T-helper 1 cell (primary cell): ENCODE measurements at places on chromosomes 3 and 15.

DNA sequence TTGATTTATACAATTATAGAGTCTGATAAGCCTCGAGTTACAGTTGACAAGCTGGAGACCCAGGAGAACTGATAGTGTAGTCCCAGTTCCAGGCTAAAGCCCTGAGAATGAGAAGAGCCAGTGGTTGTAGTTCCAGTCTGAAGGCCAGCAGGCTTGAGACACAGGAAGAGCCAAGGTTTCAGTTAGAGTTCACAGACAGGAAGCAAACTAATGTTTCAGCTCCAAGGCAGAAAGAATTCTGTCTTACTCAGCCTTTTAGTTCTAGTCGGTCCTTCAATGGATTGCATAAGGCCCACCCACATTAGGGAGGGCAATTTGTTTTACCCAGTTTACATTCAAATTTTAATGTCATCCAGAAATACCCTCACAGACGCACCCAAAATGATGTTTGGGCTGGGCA lies 102.7 kb downstream of the CDIN1 start:
- DNase-seq = no peak

DNA sequence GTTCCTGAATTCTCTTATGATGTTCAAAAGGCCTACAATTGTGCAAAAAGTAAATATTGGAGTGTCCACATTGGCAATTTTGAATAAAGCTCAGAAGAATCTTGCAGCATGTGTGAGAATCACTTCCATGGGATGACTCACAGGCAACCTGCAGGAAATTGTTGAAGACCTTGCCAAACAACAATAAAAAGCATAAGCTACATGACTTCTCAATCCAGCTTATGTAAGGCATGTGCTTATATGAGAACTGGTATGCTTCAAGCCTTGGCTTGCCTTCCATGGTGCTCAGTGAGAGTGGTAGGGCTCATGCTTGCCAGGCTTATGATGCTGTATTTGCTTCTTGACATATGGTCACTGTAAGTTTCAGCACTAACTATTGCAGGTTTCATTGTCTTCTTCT lies 18.4 kb upstream of the BCHE start:
- DNase-seq = no peak

- DNase-seq = no peak
Observed at GRCh38 chr3:148379763-148380382, 317.8 kb upstream of the AGTR1 start.

DNA sequence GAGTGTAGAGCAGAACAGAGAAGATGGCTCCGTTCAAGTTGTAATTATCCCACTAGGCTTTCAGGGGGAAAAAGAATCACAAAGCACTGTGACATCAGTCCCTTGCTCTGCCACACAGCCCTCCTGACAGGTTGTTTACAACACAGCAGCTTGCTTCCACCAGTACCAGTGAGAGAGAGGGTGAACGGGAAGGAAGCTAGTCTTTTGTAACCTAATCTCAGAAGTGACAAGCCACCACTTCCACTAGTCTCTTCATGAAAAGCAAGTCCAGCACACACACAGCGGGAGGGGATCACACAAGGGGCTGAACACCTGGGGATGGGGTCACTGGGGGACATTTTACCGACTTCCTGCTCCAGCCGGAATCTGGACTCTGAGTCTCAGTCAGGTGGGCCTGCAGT lies 86.3 kb downstream of the FAM81A start:
- peak; percentile 17 for DNase-seq

DNA sequence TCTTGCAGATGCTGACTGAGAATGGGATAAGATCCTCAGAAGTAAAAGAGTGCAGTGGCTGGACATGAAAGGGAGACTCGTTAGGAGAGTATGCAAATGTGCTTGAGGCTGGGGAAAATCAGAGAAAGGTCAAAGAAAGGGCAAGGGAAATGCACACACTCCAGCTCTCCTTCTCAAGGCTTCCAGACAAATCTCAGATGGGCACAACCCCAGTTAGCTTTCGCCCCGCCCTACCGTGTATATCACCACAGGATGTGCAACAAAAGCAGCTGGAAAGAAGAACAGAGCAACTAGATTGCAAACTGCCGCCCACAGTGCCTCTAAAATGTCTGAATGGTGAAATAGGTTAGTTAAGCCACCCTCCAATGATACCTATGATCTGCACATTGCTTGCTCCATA lies 63.9 kb downstream of the CERS3 start:
- DNase-seq = no peak

DNA sequence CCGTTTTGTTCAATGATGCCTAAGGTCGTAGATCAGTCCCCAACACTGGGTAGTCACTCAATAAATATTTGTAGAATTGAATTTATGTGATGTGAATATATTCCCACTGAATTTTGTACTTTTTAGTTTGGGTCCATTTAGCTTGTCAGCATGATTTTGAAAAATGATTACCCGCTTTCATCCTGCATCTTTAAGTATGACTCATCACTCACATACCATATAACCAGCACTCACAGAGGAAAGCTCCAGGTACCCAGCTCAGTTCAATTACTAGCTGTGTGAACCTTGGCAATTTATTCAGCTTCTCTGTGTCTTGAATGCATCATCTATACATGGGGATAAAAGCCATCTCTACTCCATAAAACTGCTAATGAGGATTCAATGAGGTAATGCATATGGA lies 2.2 kb upstream of the MLF1 start:
- no peak for DNase-seq

GRCh38 chr3:17820275-17820674 lies 77.8 kb upstream of the TBC1D5 start:
- no peak for DNase-seq

GRCh38 chr15:39290711-39291435 lies 290.0 kb upstream of the THBS1 start:
- DNase-seq = no peak

DNA sequence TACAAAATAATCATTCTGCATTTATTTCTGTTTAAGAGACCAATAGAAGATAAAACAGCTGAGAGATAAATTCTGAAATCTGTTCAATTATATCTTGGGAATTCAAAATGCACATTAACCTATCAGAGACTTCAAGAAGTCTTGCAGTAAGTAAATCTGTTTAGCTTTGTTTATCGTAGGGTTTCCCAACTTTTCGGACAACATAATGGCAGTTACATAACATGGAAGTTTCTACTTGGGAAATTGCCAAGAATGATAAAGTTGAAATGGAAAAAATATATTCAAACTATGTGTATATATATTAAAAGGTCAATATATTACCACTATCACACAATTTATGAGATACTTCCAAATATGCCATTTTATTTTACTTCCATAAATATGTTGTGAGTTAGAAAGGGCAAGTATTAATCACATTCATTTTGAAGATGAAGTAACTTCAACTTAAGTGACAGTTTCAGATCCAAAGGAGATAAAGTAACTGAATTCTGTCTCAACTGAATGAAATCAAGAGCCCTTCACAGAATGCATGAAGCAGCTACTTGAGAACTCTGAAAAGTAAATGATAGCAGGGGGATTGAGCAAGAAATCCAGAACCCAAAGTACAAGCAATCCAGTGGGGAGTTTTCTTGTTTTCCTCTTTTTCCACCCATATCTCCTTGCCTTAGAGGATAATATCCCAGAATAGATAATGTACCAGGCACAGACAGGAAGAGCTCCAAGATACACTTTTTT lies 108.8 kb downstream of the PLOD2 start:
- no peak for DNase-seq

DNA sequence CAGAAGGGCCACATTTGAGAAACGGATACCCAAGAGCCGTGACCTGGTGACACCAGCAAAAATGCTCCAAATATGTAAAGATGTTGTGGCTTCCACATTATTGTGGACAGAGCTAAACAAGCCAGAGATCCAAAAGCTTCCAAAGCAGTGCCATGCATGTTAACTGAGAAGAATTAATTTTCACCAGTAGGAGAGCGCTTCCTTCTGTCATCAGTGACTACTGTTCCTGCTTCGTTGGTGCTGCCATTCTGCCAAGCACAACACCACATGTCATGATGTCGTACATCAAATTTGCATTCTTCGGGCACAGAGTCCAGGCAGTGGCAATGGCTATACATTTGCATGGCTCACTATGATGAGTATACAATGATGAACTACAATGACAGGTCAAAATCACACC lies 19.1 kb upstream of the CHST2 start:
- no peak for DNase-seq

- no peak for DNase-seq
Observed at GRCh38 chr15:25727116-25727515, 136.0 kb downstream of the ATP10A start.

DNA sequence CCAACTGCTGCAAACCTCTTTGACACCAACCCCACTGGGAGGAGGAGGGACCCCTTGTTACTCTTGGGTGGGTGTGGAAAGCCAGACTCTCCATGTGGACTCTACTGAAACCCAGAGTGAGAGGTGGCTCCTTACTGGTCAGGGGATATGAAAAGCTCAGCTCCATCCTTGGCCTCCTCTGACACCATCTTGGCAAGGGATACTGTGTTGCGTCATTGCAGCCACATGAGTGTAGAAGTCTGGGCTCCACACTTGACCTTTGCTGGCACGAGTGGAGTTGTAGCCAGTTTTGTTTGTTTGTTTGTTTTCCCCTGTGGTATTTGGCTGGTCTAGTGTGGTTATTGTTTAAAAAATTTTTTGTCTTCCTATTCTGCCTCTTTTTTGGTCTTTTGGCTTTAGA lies 289.1 kb downstream of the GAP43 start:
- no peak for DNase-seq

- DNase-seq = no peak
Observed at GRCh38 chr3:41200669-41201021, 1.3 kb downstream of the CTNNB1 start.

GRCh38 chr3:59081071-59081470 lies 31.2 kb upstream of the CFAP20DC start:
- DNase-seq = no peak

DNA sequence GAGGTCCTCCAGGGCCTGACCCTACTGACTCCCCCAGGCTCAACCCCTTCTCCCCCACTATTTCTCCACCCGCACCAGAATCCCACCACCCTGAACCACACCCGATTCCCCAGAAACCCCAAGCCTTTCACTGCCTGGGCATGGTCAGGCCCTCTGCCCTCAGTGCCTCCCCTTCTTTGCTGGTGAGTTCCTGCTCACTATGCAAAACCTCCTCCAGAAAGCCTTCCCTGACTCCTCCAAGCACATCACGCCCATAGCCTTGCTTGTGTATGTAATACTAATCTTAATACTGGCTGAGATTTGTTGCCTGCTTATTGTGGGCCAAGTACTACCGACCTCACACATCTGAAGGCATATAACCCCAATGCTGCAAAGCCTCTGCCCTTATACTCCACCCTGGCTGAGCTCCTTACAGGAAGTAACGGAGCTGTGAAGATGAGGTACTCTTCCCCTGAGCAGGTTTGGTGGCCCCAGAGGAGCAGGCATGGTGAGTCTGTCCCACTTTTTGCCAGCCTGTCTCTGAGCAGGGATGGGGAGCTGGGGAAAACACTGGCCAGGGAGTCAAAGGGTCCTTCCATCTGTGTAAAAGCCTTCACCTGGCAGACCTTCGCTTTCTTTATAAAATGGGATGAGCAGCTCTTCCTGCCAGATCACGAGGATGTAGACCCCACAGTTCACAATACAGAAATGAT lies 9.5 kb downstream of the RAB6B start:
- DNase-seq = no peak

DNA sequence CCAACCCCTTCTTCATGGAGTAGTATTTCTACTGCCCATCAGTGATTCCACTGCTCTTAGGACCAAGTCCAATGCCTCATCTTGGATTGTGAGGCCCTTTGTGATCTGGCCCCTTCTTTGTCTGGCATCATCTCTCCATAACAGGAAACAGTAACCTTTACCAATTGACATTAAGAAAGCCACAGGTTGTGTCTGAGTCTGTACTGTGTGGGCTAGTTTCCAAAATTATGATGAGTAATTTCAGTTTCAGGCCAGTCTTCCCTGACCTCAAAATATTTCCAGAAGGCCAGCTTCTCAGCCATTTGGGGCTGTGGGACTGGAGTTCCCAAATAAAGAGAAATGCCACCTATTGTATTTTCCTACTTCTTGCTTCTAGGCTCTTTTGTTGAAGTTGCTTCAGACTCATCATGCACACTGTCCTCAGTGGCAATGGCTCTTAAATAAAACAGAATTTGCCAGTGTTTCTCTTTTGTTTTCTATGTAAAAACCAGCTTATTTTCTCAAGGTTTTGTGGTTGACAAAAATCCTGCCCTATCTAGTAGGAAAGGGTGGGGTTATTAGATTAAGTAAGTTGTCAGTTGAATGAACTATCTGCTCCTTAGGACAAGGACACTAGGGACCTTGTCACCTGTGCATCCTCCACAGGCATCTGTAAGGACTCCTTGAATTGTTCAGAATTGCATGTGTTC lies 47.0 kb upstream of the ACKR4 start:
- no peak for DNase-seq
